ENCODE measurements at places on chromosomes 1 and 21.

DNA sequence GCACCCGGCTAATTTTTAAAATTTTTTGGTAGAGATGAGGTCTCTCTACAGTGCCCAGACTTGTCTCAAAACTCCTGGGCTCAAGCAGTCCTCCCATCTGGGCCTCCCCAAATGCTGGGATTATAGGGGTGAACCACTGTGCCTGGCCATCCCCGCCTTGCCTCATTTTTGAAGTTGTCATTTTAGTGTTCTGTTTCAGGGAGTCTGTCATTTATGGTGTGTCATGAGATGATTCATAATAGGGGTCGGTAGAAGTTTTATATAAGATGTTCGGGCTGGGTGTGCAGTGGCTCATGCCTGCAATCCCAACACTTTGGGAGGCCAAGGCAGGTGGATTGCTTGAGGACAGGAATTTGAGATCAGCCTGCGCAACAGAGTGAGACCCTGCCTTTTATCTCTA, 8.5 kb downstream of the PRCC start:
- no peak for DNase-seq

GRCh38 chr1:221777431-221778072, 35.7 kb upstream of the DUSP10 start:
- no peak for DNase-seq

- no peak for DNase-seq
Observed at GRCh38 chr1:37037690-37038089, 3.4 kb upstream of the GRIK3 start.

- no peak for DNase-seq
Observed at GRCh38 chr1:18090636-18091035, 17.0 kb upstream of the IGSF21 start.

DNA sequence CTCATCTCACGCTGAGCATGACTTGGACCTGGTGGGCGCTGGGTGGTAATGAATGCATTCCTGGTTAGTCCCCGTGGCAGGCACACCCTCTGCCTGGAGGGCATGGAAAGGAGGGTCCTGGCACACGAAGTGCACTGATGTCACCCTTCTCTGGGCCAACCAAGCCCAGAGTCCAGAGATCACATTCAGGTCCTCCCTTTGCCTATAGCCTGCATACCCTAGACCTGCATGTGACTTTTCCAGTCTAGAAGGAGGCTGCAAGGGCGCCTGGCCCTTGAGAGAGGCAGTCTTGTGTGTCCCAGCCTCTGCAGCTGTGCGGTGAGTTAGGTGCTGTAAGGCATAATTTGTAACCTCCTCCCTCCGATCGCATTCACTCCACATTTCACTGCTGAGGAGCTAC, 22.1 kb downstream of the PADI2 start:
- DNase-seq, result no peak

- no peak for DNase-seq
Observed at GRCh38 chr21:46317710-46318463, 5.8 kb downstream of the C21orf58 start.
